Muscle of arm (tissue), 14 donors: ENCODE measurements at places on chromosomes 11 and 22. TPM values are rescaled to one million over a fixed set of nuclear protein-coding genes. Genes with fewer than 3 reads are reported as not detected.

Gene GUCD1
- not detected for polyA plus RNA-seq

DNA sequence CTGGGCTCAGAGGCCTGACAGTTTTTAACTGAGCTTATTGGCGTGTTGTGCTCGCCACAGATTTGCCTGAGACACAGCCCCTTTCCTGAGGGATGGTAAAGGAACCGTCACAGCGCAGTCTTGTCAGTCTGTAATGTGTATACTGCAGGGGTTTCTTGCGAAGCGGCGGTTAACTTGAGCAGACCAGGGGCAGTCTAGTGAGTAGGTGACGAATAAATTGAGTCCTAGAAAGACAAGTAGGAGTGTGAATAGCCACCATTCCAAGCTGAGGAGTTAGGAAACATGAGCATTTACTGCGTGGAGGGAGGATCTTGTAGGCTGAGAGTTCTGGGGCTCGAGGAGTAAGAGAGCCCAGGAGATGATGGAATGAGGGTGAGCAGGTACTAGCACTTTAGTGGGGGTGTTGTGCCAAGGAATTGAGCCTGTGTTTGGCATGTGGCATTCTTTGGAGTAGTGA, 1.4 kb downstream of the MED15 start:
- DNase-seq: no peak

DNA sequence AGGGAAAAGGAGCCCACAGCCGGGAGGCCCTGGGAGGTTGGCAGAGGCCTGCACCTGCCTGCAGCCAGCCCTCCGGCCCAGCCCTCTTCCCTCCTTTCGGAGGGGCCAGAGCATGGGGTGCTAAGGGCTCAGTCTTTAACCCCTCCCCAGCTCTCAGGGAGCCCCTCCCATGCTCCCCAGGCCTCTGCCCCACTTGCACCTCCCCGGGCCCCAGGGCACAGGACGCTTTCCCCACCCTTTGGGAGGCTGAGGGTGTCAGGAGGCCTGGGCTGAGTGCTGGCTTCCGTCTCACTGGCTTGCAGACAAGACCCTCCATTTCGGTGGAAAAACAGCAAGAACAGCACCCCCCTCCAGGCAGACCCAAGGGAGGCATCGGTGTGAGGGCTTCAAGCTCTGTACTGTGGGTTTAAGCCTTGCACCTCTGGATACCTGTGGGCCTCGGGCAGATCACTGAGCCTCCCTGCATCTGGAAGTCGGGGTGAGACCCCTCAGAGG, 7.3 kb downstream of the ASCL2 start:
- no peak for DNase-seq

GRCh38 chr22:49349181-49349835, 478.4 kb downstream of the BRD1 start:
- DNase-seq: no peak

- DNase-seq: no peak
Observed at GRCh38 chr22:49764127-49764581, 63.5 kb downstream of the BRD1 start.

DNA sequence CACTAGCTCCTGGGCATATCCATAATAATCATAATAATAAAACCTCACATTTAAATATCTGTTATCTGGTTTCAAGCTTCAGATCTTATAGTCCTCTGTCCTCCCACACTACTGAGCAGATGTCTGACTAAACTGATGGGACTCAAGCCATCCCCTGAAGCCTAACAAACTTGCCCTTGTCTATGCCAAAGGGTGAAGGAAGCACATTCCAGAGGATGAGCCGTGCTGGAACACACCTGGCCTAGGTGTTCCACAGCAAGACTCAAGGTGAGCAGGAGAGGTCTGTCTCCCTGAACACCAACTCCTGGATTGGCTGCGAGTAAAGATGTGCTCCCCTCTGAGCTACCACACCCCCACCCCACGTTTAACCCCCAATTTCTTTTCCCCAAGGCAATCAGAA, 14.7 kb downstream of the SCUBE2 start:
- DNase-seq: no peak

DNA sequence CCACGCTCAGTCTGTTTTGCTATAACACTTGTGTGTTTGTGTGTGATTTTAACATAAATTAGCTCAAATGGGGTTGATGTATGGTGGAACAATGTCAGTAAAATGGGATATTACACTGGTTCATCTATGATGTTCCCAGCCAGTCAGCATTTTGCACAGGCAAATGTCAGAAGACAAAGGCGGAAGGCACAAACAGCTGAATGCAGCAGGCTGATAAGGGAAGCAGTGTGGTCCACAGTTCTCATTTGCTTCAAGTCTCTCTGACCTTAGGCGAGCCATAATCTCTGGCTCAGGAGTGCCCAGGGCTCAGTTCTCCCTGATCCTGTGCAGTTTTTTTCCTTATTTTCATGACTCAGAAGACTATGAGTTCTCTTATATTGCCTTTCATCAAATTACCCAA, 102.7 kb downstream of the FAR1 start:
- no peak for DNase-seq
